Neural crest cell (in vitro differentiated cells): ENCODE measurements at places on chromosomes 7 and 10. TPM values are rescaled to one million over a fixed set of nuclear protein-coding genes. Genes with fewer than 3 reads are reported as not detected.

Gene PDE1C
- total RNA-seq, result 0.26 and 1.1 TPM in 2 replicates

Gene KCND2
- 0.59 and 0.61 TPM in 2 replicates for total RNA-seq

Gene MEIG1
- total RNA-seq, result 0.71 and 1.6 TPM in 2 replicates

Gene TAS2R4
- 1.1 and 1.6 TPM in 2 replicates for total RNA-seq

Gene FAM25A
- not detected in 2 replicates for total RNA-seq

Gene CALML5
- not detected in 2 replicates for total RNA-seq

Gene IL2RA
- not detected in 2 replicates for total RNA-seq
